ENCODE measurements at places on chromosomes 13 and 19.
A peak's percentile ranks its signal among the peaks of the same experiment; 100 is the strongest.

DNA sequence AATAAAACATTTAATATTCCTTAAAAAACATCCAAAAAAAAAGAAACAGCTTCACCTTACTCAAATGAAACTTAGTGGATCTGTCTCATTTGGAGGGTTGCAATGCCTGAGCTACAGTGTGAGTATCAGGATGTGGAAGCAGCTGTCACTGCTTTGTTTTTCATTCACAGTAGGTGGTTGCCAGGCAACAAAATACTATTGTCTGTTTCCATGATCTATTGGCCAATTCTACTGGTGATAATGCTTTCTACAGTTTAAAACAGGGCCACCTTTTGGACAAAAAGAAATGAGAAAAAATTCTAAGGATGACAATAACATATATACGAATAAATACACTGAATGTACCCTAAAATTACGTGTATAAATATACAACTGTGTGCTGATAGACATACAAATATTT is 3.0 kb downstream of the ENOX1 start:
- peak; percentile 15 for DNase-seq

GRCh38 chr13:46778095-46778494 is 18.9 kb downstream of the ESD start:
- no peak for DNase-seq

- DNase-seq, result no peak
Observed at GRCh38 chr13:46994492-46994891, 97.6 kb upstream of the HTR2A start.

GRCh38 chr13:43493496-43494000 is 293.2 kb downstream of the ENOX1 start:
- DNase-seq, result no peak

- DNase-seq, result no peak
Observed at GRCh38 chr13:47146991-47147811, 250.3 kb upstream of the HTR2A start.

DNA sequence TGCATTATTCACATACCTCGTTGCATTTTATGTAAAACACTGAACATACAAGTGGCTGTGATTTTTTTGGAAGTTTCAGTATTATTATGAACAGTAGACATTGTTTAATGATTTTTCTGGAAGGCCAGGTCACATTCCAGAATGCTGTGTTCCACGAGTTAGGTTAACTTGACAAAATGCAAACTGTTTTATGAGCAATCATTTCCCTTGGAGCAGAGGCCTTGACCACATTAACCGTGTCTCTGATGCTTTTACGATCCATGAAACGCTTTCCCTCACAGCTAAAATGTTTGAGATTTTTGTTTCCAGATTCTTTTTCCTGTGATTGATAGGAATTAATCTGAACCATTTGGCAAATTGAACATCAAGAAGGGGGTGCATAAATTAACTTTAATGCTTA is 57.8 kb downstream of the MBNL2 start:
- DNase-seq, result no peak

GRCh38 chr19:10898633-10899032 is 27.3 kb downstream of the CARM1 start:
- no peak for DNase-seq

DNA sequence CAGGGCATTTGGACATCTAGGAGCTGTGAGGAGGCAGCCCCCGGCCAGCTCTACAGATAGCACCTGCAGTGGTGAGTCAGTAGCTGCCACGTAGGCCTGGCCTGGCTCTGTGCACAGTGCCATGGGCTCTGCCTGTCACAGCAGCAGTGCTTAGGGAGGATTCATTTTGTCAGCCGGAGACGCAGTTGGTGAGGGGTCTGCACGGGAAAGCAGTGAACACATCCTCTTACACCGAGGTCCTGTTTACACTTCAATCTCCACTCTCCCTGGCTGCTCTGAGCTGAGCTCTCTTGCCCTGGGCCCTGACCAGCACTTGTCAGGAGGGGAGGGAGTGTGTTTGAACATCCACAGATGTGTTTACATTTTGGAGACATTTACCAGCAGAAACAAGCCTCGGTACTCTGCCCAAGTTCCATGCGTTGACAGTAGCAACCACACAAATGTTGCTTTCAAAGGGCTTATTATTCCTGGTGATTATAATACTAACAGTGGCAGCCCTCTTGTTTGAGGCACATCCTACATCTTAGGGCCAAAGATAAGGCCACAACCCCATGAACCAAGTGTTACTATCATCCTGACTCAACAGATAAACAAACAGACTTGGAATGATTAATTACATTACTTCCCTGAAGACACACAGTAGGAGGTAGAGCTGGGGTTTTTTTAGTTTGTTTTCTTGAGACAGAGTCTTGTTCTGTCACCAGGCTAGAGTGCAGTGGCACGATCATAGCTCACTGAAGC is 148.9 kb downstream of the USP12 start:
- DNase-seq, result peak; percentile 68

- no peak for DNase-seq
Observed at GRCh38 chr13:28522871-28523270, 27.9 kb upstream of the FLT1 start.
